ENCODE measurements at places on chromosomes 5 and 9.

GRCh38 chr9:113764572-113764971 lies 111.5 kb upstream of the ZNF618 start:
- H3K27me3 ChIP-seq, result peaks cover 6% of the 10 kb centered on the region
- H3K4me3 ChIP-seq, result no peak overlapping the region
- H3K27ac ChIP-seq, result no peak overlapping the region
- DNase-seq, result no peak
- no peaks in the 10 kb centered on the region for H3K36me3 ChIP-seq

GRCh38 chr9:128021098-128021497 lies 40.3 kb upstream of the EEIG1 start:
- H3K27ac ChIP-seq, result no peak overlapping the region
- H3K4me1 ChIP-seq, result no peaks in the 10 kb centered on the region
- no peak overlapping the region for H3K4me3 ChIP-seq
- no peaks in the 10 kb centered on the region for H3K27me3 ChIP-seq

DNA sequence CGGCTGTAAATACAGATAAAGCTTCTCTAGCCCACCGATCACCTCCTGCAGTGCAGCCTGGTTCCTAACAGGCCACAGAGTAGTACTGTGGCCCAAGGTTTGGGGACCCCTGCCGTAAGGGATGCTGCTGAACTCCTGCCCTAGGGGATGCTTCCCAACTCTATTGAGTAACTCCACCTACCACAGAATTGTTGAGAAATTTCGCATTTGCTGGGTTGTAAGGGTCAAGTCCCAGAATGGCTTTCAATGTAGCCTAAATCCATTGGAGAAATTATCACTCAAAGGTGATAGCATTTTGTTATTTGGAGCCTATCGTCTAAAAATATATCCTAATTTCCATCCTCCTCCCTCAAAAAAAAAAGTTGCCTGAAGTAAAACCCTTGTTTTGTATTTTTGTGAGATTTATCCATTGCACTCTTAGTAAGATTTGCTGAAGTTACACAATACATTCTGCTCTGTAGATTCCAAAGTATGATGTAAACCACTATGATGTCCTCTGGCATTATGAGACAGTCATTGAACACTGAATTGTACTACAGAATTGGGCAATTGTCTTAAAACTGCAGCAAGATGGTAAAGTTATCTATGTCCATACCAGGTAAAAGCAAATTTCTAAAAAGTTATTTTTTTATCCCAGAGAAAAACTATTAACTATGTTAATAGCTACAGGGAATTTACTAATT lies 14.0 kb downstream of the ACTBL2 start:
- H3K27me3 ChIP-seq, result no peaks in the 10 kb centered on the region
- no peak overlapping the region for H3K4me3 ChIP-seq
- H3K36me3 ChIP-seq, result no peaks in the 10 kb centered on the region
- no peaks in the 10 kb centered on the region for H3K4me1 ChIP-seq
- no peak for DNase-seq
- H3K27ac ChIP-seq, result no peak overlapping the region

GRCh38 chr9:135980926-135981630 lies 19.9 kb upstream of the UBAC1 start:
- no peak for DNase-seq
- peaks cover 9% of the 10 kb centered on the region for H3K4me1 ChIP-seq
- no peaks in the 10 kb centered on the region for H3K27me3 ChIP-seq
- no peak overlapping the region for H3K4me3 ChIP-seq

DNA sequence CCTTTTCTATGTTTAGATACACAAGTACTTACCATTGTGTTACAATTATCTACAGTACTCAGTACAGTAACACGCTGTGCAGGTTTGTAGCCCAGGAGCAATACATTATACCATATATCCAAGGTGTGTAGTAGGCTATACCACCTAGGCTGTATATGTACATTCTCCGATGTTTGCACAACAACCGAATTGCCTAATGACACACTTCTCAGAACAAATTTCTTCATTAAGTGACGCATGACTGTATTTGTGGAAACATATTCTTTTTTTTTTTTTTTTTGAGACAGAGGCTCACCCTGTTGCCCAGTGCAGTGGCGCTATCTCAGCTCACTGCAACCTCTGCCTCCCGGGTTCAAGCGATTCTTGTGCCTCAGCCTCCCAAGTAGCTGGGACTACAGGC lies 4.0 kb upstream of the RAD23B start:
- no peak for DNase-seq
- no peaks in the 10 kb centered on the region for H3K36me3 ChIP-seq
- no peak overlapping the region for H3K4me3 ChIP-seq

GRCh38 chr9:131603199-131603598 lies 57.9 kb downstream of the PRRT1B start:
- H3K4me3 ChIP-seq, result no peak overlapping the region
- peaks cover 2% of the 10 kb centered on the region for H3K4me1 ChIP-seq
- H3K36me3 ChIP-seq, result peaks cover 5% of the 10 kb centered on the region
- no peak overlapping the region for H3K27ac ChIP-seq
- H3K27me3 ChIP-seq, result no peaks in the 10 kb centered on the region
- DNase-seq, result no peak

GRCh38 chr5:167417662-167418061 lies 873.8 kb upstream of the WWC1 start:
- H3K36me3 ChIP-seq, result no peaks in the 10 kb centered on the region
- H3K4me1 ChIP-seq, result no peaks in the 10 kb centered on the region
- no peaks in the 10 kb centered on the region for H3K27me3 ChIP-seq
- H3K4me3 ChIP-seq, result no peak overlapping the region

DNA sequence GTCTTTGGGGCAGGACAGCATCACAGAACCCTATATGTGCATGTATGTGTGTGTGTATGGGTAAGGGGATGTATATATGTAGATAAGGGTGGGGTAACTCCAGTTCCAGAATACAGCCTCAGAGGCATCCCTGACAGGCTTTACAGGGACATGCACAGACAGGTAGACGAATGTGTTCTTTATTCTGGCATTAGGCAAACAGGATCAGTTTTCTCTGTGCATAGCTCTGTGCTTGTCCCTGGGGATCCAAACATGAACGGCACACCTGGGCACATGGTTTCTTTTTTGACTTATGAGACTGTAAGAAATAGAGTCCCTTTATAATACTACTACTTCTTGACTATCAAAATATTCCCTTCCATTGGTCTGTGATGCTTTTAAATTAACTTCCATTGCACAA lies 120.6 kb downstream of the TRIO start:
- no peaks in the 10 kb centered on the region for H3K27me3 ChIP-seq
- peaks cover 14% of the 10 kb centered on the region for H3K4me1 ChIP-seq
- DNase-seq, result no peak
- H3K36me3 ChIP-seq, result no peaks in the 10 kb centered on the region
- H3K4me3 ChIP-seq, result no peak overlapping the region
- peak overlapping the region; percentile 62 for H3K27ac ChIP-seq

- H3K4me1 ChIP-seq, result no peaks in the 10 kb centered on the region
- no peak overlapping the region for H3K27ac ChIP-seq
- no peaks in the 10 kb centered on the region for H3K36me3 ChIP-seq
- no peak overlapping the region for H3K4me3 ChIP-seq
- DNase-seq, result no peak
- no peaks in the 10 kb centered on the region for H3K27me3 ChIP-seq
These were observed 475.7 kb upstream of the CYLC2 start for GRCh38 chr9:102519423-102519822.

DNA sequence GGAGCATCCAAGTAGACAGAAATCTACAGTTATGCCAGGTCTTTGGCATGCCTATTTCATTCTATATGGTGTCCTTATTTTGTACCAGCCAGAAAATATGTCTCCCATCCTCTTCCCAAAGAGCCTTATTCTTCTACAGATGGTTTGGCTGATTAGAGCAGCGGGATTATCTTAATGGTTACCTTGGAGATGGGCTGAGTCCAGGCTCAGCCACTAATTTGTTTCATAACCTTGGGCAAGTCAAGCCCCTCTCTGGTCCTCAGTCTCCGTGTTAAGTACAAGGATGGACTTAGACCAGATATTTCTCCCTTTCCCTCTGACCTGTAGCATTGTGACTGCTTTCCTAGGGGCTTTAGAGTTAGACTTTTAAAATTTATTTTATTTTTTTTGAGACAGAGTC lies 11.1 kb upstream of the GLE1 start:
- H3K27me3 ChIP-seq, result no peaks in the 10 kb centered on the region
- peaks cover 4% of the 10 kb centered on the region for H3K36me3 ChIP-seq
- DNase-seq, result no peak
- no peak overlapping the region for H3K27ac ChIP-seq
- peaks cover 36% of the 10 kb centered on the region for H3K4me1 ChIP-seq
- no peak overlapping the region for H3K4me3 ChIP-seq

- no peak overlapping the region for H3K4me3 ChIP-seq
- no peaks in the 10 kb centered on the region for H3K36me3 ChIP-seq
- H3K27ac ChIP-seq, result no peak overlapping the region
- H3K4me1 ChIP-seq, result no peaks in the 10 kb centered on the region
- H3K27me3 ChIP-seq, result no peaks in the 10 kb centered on the region
- no peak for DNase-seq
These were observed 51.9 kb upstream of the ZBED3 start for GRCh38 chr5:77139001-77139400.

DNA sequence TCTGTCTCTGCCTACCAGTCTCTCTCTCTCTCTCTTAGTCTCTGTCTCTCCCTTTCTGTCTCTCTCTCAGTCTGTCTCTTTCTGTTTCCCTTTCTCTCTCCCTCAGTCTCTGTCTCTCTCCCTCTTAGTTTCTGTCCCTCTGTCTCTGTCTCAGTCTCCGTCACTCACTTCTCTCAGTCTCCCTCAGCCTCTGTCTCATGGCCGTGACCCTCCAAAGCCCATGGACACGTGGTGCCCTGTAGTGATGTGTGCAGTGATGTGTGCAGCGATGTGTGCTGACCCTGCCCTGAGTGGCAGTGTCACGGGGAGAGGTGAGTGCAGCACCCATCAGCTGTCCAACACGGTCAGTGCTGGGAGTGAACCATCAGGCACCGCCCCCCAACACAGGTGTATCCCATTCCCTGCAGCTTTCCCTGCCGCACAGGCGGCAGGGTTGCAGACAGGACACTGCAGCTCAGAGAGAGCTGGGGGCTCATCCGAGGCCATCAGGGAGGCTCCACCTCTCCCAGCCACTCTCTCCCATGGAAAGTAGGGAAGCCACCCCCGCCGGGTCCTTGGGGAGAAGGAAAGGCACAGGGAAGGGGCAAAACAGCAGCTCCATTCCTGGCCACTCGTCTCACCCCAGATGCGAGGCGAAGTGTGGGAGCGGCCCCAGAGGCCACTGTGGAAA lies 794 bp upstream of the LRRC14B start:
- H3K36me3 ChIP-seq, result no peaks in the 10 kb centered on the region
- no peaks in the 10 kb centered on the region for H3K27me3 ChIP-seq
- H3K4me1 ChIP-seq, result peaks cover 13% of the 10 kb centered on the region
- H3K4me3 ChIP-seq, result no peak overlapping the region

GRCh38 chr5:148828511-148829247 lies 2.3 kb downstream of the ADRB2 start:
- peak overlapping the region; percentile 66 for H3K4me3 ChIP-seq
- DNase-seq, result no peak
- peaks cover 24% of the 10 kb centered on the region for H3K4me1 ChIP-seq

DNA sequence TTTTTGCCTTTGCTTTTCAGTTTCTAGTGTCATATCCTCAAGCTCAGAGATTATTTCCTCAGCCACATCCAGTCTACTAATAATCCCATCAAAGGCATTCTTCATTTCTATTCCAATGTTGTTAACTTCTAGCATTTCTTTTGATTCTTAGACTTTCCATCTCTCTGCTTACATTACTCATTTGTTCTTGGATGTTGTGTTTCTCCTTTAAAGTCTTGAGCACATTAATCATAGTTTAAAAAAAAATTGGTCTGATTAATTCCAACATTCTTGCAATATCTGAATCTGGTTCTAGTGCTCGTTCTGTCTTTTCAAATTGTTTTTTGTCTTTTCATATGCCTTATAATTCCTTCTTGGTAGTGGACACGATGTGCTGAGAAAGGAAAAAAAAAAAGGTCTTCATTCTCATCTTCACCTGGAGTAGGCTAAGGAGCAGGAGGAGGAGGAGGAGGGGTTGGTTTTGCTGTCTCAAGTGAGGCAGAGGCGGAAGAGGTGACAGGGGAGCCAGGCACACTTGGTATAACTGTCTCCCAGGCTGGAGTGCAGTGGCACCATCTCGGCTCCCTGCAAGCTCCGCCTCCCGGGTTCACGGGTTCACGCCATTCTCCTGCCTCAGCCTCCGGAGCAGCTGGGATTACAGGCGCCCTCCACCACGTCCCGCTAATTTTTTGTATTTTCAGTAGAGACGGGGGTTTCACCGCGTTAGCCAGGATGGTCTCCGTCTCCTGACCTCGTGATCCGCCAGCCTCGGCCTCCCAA lies 16.3 kb downstream of the PRXL2C start:
- H3K36me3 ChIP-seq, result peaks cover 2% of the 10 kb centered on the region
- no peak for DNase-seq
- H3K27ac ChIP-seq, result no peak overlapping the region
- H3K4me3 ChIP-seq, result no peak overlapping the region

GRCh38 chr5:115842952-115843351 lies 1.2 kb downstream of the AP3S1 start:
- no peak for DNase-seq
- no peak overlapping the region for H3K27ac ChIP-seq
- H3K4me3 ChIP-seq, result peak overlapping the region; percentile 94
- peaks cover 3% of the 10 kb centered on the region for H3K36me3 ChIP-seq
- H3K27me3 ChIP-seq, result no peaks in the 10 kb centered on the region

- DNase-seq, result no peak
- no peaks in the 10 kb centered on the region for H3K27me3 ChIP-seq
- H3K27ac ChIP-seq, result no peak overlapping the region
These were observed 6.3 kb upstream of the HAPLN1 start for GRCh38 chr5:83726912-83727311.

- no peaks in the 10 kb centered on the region for H3K27me3 ChIP-seq
- H3K27ac ChIP-seq, result no peak overlapping the region
- no peaks in the 10 kb centered on the region for H3K36me3 ChIP-seq
These were observed 500.9 kb downstream of the DIRAS2 start for GRCh38 chr9:90141723-90142122.

GRCh38 chr5:152185547-152186245 lies 219.4 kb downstream of the NMUR2 start:
- no peak overlapping the region for H3K27ac ChIP-seq
- H3K4me3 ChIP-seq, result no peak overlapping the region
- H3K4me1 ChIP-seq, result no peaks in the 10 kb centered on the region
- H3K36me3 ChIP-seq, result no peaks in the 10 kb centered on the region
- H3K27me3 ChIP-seq, result no peaks in the 10 kb centered on the region

GRCh38 chr5:34854459-34855174 lies 15.7 kb downstream of the TTC23L start:
- H3K36me3 ChIP-seq, result no peaks in the 10 kb centered on the region
- no peaks in the 10 kb centered on the region for H3K27me3 ChIP-seq
- DNase-seq, result no peak
- no peak overlapping the region for H3K4me3 ChIP-seq
- no peak overlapping the region for H3K27ac ChIP-seq

GRCh38 chr9:87885484-87886189 lies 3.0 kb downstream of the SPATA31E1 start:
- H3K4me3 ChIP-seq, result no peak overlapping the region
- H3K27me3 ChIP-seq, result no peaks in the 10 kb centered on the region
- H3K27ac ChIP-seq, result no peak overlapping the region
- H3K4me1 ChIP-seq, result no peaks in the 10 kb centered on the region
